ENCODE measurements at places on chromosomes 1 and 21.

GRCh38 chr1:51445351-51446090 is 73.5 kb downstream of the EPS15 start:
- no peak for DNase-seq

GRCh38 chr1:156126630-156127534 is 12.4 kb downstream of the LMNA start:
- peak; percentile 95 for DNase-seq

DNA sequence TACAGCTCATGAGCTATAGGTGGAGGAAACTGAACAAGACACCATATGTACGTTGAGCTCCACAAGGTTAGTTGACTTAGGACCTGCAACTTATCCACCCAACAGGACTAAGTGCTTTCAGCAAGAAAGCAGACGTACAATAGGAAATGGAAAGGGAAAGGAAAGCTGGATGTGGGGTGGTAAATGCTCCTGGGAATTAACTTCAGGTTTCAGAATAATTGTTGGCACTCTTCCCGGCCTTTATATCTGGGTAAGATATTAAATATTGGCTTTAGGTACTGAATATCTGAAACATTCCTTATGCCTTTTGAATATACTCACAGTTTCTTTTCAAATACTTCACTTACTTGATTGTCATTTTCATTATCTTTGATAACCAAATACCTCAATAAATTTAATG is 36.3 kb downstream of the GLMN start:
- DNase-seq, result no peak

DNA sequence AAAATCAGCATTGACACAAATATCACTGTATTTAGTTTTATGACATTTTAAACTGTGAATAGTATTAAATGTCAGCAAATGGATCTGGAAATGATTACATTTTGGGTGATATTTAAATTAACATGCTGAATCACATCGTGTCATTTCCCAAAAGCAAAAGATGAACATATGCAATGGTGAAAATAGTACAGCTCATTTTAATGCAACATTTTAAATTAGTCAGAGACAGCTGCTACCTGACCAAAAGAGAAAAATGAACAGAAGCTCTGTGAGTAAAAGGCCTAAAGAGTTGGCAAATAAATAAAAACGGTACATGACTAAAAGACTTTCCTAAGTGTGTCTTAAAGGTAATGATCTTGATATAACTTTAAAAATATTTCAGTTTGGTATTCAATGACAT is 86.0 kb upstream of the GNG4 start:
- DNase-seq, result no peak

- peak; percentile 60 for DNase-seq
Observed at GRCh38 chr21:16082038-16082816, 352.4 kb downstream of the USP25 start.

Data from PC-3 (cell line).